ENCODE measurements at places on chromosomes 2 and 18.

GRCh38 chr2:190535586-190535985 is 1.1 kb upstream of the NEMP2 start:
- no peak for DNase-seq

GRCh38 chr18:52747869-52748268 is 407.9 kb downstream of the DCC start:
- DNase-seq, result no peak

DNA sequence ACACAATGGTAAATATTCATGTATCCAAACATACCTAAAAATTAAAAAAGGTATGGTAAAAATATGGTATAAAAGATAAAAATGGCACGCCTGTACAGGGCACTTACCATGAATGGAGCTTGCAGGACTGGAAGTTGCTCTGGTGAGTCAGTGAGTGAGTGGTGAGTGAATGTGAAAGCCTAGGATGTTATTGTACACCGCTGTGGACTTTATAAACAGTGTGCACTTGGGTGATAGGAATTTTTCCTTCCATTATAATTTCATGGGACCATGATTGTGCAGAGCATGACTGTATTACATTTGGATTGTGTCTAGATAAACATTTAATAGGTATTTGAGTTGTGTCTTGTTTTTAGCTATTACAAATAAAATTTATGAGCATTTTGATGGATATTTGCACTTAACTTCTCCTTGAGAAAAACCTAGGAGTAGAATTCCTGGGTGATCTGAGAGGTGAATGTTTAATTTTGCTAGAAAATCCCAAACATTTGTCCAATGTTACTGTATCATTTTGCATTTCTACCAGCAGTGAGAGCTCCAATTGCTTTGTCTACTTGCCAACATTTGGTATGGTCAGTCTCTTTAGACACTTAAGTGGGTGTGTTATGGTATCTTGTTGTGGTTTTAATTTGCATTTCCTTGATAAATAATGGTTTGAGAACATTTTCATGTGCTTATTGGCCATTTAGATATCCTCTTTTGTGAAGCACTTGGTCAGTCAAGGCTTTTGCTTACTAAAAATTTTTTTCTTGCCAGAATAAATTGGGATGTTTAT is 81.7 kb downstream of the BCL2L11 start:
- no peak for DNase-seq

GRCh38 chr18:46366751-46367376 is 262.7 kb downstream of the HAUS1 start:
- no peak for DNase-seq

DNA sequence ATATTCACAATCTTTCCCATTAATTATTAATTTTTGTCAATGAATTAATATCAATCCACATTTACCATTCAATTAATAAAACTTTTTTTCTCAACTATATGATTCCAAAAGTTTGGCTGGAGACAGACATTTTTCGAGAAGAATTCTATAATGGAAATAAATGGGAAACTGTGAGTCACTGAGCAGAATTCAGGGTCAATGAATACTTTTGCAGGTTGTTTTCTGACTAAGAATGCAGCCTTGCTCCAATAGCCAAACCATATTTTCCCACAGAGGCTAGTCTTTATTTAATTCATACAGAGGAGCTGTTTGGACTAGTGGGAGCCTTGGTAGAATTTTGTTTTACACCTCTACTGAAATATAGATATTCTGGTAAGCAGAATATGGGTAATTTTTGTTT is 82.3 kb downstream of the ARHGAP28 start:
- DNase-seq, result no peak

DNA sequence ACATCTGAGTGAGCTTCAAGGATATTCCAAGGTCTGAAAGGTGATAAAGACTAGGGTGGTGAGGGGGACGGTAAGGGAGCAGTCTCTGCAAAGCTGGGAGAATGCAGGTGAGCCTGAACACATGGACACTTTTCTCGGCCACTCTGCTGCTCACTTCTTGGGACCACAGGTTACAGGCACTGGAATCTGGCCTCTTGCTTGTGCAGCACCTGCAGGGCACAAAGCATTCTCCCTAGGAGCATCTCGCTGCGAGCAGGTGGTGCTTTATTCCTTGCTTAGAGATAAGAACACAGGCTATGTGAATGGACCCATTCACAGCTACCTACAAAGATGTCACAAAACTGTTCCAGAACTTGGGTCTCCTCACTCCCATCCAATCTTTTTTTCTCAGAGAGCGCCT is 153.2 kb downstream of the DDX1 start:
- DNase-seq, result no peak

GRCh38 chr18:71902482-71902881 is 641.7 kb downstream of the CBLN2 start:
- no peak for DNase-seq

DNA sequence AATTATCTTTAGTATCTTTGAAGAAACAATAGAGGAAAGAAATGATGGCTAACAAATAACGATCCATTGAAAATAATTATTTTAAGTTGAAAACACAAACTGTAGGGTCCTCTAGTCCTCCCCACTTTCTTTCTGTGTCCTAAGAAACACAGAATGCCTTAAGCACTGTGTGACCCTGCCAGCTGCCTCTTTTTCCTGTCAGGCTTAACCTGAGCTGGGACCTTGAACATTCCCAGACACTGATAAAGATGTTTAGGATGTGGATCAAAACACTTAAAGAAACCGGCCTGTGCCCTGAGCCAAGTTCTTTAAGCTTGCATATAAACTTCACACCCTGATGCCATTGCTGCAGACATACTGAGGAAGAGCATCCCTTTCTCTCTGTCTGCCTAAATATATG is 755.4 kb upstream of the VRK2 start:
- DNase-seq, result no peak

- DNase-seq, result no peak
Observed at GRCh38 chr2:11156396-11157075, 1.3 kb downstream of the SLC66A3 start.

Measured in activated CD8-positive, alpha-beta memory T cell treated with anti-CD3 and anti-CD28 coated beads for 1 hour (primary cell).